Vagina (tissue), 2 donors: ENCODE measurements at places on chromosomes 6 and 20. TPM values are rescaled to one million over a fixed set of nuclear protein-coding genes. Genes with fewer than 3 reads are reported as not detected.

The DEFB132 gene
- not detected for total RNA-seq

The PTCRA gene
- total RNA-seq, result not detected

The CDSN gene
- total RNA-seq, result 1.5 TPM

The LPIN3 gene
- 82.3 TPM for total RNA-seq

The CST2 gene
- total RNA-seq, result not detected

The UBD gene
- not detected for total RNA-seq

The TAPBP gene
- 59.9 TPM for total RNA-seq

The HTR1E gene
- total RNA-seq, result not detected

The FAM50B gene
- total RNA-seq, result 4.9 TPM

The TSBP1 gene
- not detected for total RNA-seq

The SLC17A9 gene
- 2.5 TPM for total RNA-seq

The COL21A1 gene
- total RNA-seq, result 16.7 TPM

The PRICKLE4 gene
- 10.1 TPM for total RNA-seq

The KHDC1 gene
- total RNA-seq, result 0.98 TPM

The SLC2A10 gene
- total RNA-seq, result 21.6 TPM

The C20orf202 gene
- not detected for total RNA-seq

The EPPIN gene
- not detected for total RNA-seq

The MEI4 gene
- not detected for total RNA-seq

The CAGE1 gene
- total RNA-seq, result not detected

The ADGRF5 gene
- total RNA-seq, result 10.3 TPM

The RCAN2 gene
- 20.9 TPM for total RNA-seq

The COL9A1 gene
- total RNA-seq, result 1.7 TPM

The GRM1 gene
- not detected for total RNA-seq

The KHDRBS2 gene
- 1.7 TPM for total RNA-seq

The REPS1 gene
- 96.5 TPM for total RNA-seq

The PROCR gene
- 104 TPM for total RNA-seq

The ADTRP gene
- total RNA-seq, result not detected

The MCHR2 gene
- not detected for total RNA-seq

The ZFAND3 gene
- total RNA-seq, result 31.2 TPM

The RUNX2 gene
- 13.0 TPM for total RNA-seq
